T-helper 2 cell treated with Interferon-gamma antibody and Interleukin-4, amounts not matched to agents 5 μg/mL and 100 μg/mL, for 36 hours (primary cell): ENCODE measurements at places on chromosomes 7 and 10.

DNA sequence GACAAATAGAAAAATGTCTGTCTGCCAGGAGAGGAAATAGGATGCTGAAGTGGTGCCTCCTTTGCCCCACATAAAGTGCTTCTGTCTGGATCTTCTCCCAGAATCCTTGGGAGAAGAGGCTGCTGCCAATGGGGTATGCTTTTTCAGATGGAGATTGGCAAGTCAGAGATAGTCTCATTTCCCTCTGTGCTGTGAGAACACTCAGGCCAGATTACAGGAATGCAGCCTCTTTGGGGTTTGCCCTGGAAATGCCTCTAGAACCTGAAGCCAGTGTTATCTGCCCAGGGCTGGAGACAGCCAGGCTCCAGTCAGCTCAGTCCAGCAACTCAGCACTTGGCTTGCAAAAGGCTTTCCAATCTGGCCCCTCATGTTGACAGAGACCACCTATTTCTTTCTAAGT is 119.1 kb upstream of the PHYHIPL start:
- H3K27me3 ChIP-seq = no peaks in the 10 kb centered on the region
- DNase-seq = no peak
- no peaks in the 10 kb centered on the region for H3K36me3 ChIP-seq
- H3K27ac ChIP-seq = no peak overlapping the region

DNA sequence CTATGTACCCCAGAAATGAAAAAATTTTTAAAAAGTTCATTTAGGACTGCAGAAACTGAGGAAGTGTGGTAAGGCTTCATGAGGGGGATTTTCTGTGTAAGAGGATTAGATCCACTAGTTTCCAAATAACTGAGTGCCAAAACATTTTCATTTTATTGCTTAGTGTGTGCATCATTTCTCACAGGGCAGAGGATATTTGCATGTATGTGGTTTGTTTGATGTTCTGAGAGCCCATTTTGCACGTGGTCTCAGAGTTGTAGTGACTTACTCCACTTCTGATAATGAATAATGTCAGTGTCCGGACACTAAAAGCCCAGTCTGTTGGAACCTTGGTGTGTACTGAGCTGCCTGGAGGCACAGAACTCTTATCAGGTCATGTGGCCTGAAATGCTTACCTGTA is 299.9 kb downstream of the AUTS2 start:
- no peaks in the 10 kb centered on the region for H3K4me1 ChIP-seq
- H3K27me3 ChIP-seq = no peaks in the 10 kb centered on the region
- no peak overlapping the region for H3K27ac ChIP-seq

DNA sequence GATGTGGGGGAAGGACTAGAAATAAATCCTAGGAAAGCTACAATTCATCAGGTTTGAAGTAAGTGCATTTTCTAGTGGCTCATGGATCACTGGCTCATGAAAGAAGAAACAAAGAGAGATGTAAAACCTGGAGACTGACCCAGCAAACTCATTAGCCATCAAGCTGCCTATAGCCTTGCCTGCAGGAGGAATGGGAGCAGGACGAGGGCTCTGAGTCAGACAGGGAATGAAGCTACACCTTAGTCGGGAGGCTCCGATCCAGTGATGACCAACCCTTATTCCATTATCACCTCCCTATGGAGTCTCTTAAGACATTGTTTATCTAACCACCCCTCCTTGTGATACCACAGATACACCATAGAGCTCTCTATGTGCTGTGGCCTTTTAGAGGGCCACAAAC is 112.5 kb upstream of the WDR11 start:
- H3K36me3 ChIP-seq = no peaks in the 10 kb centered on the region
- H3K4me1 ChIP-seq = no peaks in the 10 kb centered on the region
- DNase-seq = no peak
- no peak overlapping the region for H3K27ac ChIP-seq

DNA sequence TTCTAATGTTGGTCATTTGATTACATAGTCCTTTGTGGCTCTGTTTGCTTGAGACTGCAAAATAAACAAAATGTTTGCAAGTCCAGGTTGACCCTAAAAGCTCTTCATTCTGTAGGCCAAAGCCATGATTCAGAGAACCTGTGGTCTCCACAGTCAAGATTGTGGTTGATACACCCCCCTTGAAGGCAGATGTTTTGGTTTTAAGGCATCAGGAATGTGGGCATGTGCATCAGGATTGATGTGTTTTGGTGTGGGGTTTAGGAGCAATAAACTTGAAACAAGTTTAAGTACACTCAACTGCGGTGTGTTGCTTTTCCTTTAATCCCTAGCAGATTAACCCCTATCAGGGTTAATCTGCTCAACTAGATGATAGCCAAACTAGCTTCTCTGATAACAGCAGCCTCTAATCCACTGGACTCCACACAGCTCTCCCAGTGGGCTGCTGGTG is 379.1 kb upstream of the GALNT17 start:
- H3K27ac ChIP-seq = no peak overlapping the region
- no peak overlapping the region for H3K4me3 ChIP-seq
- no peaks in the 10 kb centered on the region for H3K4me1 ChIP-seq

DNA sequence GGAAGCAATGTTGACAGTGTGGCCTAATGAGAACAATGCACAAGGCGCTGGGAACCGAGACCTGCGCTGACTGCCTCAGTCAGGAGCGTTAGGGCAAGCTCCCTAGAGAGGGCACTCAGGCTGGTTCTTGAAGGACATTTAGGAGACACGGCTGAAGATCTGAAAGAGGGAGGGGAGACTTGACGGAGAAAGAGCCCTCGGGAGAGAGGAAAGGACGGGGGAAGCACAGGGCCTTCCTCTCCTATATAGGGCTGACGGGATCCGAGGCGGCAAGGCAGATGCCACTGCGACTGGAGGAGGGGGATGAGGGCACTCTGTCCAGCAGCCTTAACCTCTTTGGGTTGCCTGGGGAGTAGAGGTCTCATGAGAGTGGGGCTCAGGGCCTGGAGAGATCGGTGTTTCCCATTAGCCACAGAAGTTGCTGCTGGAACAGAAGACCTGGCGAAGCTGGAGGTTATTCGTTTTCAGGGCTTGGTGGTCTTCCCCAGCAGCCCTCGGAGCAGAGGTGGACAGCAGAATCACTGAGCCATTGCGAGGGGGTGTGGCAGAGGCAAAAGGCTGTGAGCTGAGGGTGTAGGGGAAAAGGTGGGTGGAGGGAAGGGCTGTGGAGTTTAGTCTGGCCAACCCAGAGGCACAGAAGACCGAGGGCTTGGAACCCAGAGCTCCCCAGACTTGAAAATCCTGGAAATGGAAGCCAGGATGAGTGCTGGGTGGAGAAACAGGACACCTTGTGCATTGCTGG is 36.0 kb downstream of the CLEC2L start:
- peaks cover 29% of the 10 kb centered on the region for H3K27me3 ChIP-seq
- H3K36me3 ChIP-seq = no peaks in the 10 kb centered on the region
- no peak overlapping the region for H3K27ac ChIP-seq

DNA sequence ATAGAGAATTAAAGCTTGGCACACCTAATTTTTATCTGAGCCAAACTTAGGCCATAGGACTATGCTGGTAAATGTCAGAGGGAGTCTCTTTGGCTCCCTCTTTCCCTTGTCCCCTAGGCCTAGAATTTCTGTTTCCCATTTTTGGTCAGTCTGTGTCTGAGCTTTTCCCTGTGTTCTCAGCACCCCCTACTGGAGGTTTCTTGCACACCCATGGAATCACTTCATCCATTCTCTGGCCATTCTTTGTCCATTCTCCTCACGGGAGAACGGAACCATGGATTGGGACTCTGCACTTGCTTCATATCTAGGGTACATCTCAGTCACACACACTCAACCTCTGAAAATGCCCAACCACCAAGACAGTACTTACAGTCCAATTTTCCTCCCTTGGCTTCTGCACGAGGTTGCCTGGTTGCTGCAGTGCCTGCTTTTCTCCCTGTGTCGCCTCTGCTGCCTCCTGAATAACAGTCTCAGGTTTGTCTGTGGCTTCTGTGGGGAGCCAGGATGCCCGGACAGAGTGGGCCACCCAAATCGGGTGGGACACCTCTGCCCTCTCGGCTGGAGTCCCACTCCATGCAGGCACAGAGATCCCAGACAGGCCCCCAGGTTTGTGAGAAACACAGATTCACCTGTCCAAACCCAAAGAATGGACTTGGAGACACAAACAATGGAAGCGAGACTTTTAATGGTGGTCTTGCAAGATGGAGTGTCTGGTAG is 35.1 kb upstream of the DNAH11 start:
- peaks cover 86% of the 10 kb centered on the region for H3K36me3 ChIP-seq
- no peaks in the 10 kb centered on the region for H3K4me1 ChIP-seq
- no peak overlapping the region for H3K27ac ChIP-seq
- H3K27me3 ChIP-seq = no peaks in the 10 kb centered on the region
- no peak overlapping the region for H3K4me3 ChIP-seq

GRCh38 chr7:108650467-108650866 is 80.8 kb downstream of the DNAJB9 start:
- no peaks in the 10 kb centered on the region for H3K36me3 ChIP-seq
- DNase-seq = no peak
- H3K4me3 ChIP-seq = no peak overlapping the region
- no peaks in the 10 kb centered on the region for H3K4me1 ChIP-seq

DNA sequence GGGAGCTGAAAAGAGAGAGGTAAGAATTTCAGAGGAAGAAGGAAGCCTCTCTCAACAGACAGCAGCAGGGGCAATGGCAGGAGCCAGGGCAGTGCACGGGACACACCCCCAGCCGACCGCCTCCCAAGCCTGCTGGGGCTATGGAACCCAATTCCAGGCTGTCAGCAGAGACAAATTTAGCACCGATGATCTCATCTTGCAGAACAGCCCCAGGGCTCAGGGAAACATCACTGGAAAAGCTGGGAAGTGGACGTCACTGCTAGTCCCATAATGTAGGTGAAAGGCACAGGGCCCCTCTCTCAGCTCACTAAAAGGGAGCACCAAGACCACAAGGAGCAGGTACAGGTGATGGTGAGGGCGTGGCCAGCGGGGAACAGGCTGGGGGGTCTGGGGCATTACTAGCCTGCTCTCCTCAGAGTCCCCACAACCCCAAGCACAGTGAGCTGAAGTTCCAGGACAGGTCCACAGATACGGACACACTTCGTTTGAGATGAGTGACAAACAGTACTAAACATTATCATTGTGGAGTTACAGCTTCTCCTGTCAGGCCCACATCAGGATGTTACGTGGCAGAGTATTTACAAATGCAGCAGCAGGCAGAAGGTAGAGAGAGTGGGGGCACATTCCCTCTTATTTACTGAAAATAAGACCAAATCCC is 103.7 kb downstream of the PLXNA4 start:
- no peak overlapping the region for H3K27ac ChIP-seq
- H3K27me3 ChIP-seq = peaks cover 60% of the 10 kb centered on the region
- no peak for DNase-seq
- peaks cover 24% of the 10 kb centered on the region for H3K4me1 ChIP-seq

DNA sequence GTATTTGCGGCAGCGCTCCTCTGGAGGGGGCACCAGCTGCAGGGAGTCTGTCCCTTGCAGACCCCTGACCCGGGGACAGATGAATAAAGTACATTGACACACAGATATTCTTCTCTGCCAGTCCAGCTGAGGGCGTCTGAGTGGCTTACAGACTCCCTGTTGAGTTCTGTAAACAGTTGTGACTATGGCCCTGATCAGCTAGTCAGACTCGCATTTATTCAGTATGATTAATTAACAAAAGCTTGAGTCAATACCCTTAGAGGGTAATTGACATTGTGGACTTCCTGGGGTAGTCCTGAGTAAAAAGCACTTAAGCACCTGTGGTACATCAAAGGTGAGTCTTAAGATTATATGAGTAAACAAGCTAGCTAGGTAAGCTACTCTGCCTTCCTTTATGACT is 21.0 kb downstream of the ANKRD30A start:
- no peaks in the 10 kb centered on the region for H3K36me3 ChIP-seq
- H3K27ac ChIP-seq = no peak overlapping the region
- no peaks in the 10 kb centered on the region for H3K27me3 ChIP-seq
- DNase-seq = no peak
- H3K4me1 ChIP-seq = no peaks in the 10 kb centered on the region

GRCh38 chr10:17278607-17279240 is 50.7 kb downstream of the VIM start:
- no peaks in the 10 kb centered on the region for H3K36me3 ChIP-seq
- H3K27ac ChIP-seq = no peak overlapping the region
- no peak overlapping the region for H3K4me3 ChIP-seq
- no peaks in the 10 kb centered on the region for H3K27me3 ChIP-seq
- peaks cover 2% of the 10 kb centered on the region for H3K4me1 ChIP-seq

- H3K36me3 ChIP-seq = no peaks in the 10 kb centered on the region
- H3K27ac ChIP-seq = no peak overlapping the region
- peaks cover 2% of the 10 kb centered on the region for H3K4me1 ChIP-seq
Observed at GRCh38 chr10:122301055-122301810, 30.1 kb downstream of the BTBD16 start.

- peaks cover 13% of the 10 kb centered on the region for H3K4me1 ChIP-seq
- peaks cover 17% of the 10 kb centered on the region for H3K27me3 ChIP-seq
- no peaks in the 10 kb centered on the region for H3K36me3 ChIP-seq
Observed at GRCh38 chr10:109996766-109997171, 11.0 kb upstream of the ADD3 start.

DNA sequence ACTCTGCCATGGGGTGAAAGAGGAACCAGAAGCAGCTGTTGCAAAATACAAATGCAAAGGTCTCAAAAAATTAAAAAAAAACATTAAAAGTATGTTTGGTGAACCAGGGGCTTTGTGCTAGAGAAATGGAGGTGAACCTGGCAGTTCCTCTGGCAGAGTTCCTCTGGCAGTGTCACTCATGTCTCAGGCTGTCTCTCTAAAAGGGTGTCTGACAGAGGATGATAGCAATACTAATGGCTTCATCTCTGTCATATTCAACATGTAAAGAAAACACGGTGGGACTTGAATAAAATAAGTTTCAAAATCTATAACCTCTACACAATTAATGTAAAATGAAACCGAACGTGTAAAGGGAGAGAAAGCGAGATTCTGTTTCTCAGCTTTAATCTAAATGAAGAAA is 375.7 kb upstream of the VWC2 start:
- H3K36me3 ChIP-seq = no peaks in the 10 kb centered on the region
- no peak for DNase-seq
- H3K27me3 ChIP-seq = no peaks in the 10 kb centered on the region
- no peak overlapping the region for H3K4me3 ChIP-seq

DNA sequence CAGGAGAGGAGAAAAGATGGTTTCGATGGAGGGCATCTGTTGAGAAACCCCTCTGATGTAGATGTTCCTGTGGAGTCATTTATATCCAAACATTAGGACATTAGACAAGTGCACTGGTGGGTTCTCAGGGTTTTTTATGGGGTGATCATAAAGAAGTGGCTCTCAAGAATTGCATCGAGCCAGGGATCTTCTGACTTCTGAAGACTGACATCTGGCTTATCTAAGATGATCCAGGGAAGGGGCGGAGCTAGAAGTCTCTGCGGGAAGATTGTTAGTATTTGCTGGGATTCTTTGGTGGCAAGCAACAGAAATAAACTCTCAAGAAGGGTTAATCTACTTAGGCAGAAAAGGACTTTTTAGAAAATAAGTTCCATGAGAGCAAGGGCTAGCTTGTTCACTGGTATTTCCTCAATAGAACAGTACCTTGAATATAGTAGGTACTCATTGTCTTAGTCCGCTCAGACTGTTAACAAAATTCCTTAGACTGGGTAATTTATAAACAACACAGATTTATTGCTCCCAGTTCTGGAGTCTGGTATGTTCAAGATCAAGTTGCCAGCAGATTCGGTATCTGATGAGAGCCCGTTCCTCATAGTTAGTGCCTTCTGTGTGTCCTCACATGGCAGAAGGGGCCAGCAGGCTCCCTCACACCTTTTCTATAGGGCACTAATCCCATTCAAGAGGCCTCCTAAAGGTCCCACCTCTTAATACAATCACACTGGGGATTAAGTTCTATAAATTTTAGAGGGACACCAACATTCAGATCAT is 28.5 kb upstream of the SYPL1 start:
- no peaks in the 10 kb centered on the region for H3K36me3 ChIP-seq
- no peak overlapping the region for H3K27ac ChIP-seq
- H3K4me1 ChIP-seq = no peaks in the 10 kb centered on the region
- H3K4me3 ChIP-seq = no peak overlapping the region
